ENCODE measurements at places on chromosomes 5 and 9. TPM values are rescaled to one million over a fixed set of nuclear protein-coding genes. Genes with fewer than 3 reads are reported as not detected.

The TMEM171 gene
- total RNA-seq: 0.37 TPM

The KIF24 gene
- 2.4 TPM for total RNA-seq

The OGN gene
- total RNA-seq: 41.2 TPM

The IFNA2 gene
- not detected for total RNA-seq

The CBY3 gene
- not detected for total RNA-seq

The LPAR1 gene
- 40.5 TPM for total RNA-seq

The C5orf58 gene
- total RNA-seq: not detected

The SLIT3 gene
- total RNA-seq: 77.1 TPM

GRCh38 chr9:22055090-22055489 lies 46.0 kb upstream of the CDKN2B start:
- H3K36me3 ChIP-seq: no peaks in the 10 kb centered on the region
- H3K27ac ChIP-seq: no peak overlapping the region
- no peaks in the 10 kb centered on the region for H3K27me3 ChIP-seq
- H3K4me3 ChIP-seq: no peak overlapping the region
- H3K4me1 ChIP-seq: no peaks in the 10 kb centered on the region
- no peak for DNase-seq

GRCh38 chr9:106861640-106862109 lies 1.3 kb upstream of the ZNF462 start:
- no peaks in the 10 kb centered on the region for H3K27me3 ChIP-seq
- no peaks in the 10 kb centered on the region for H3K36me3 ChIP-seq
- peak overlapping the region; percentile 60 for H3K4me3 ChIP-seq
- peak overlapping the region; percentile 80 for H3K27ac ChIP-seq
- DNase-seq: no peak

GRCh38 chr9:125989524-125990180 lies 242.5 kb downstream of the PBX3 start:
- DNase-seq: no peak
- H3K27me3 ChIP-seq: no peaks in the 10 kb centered on the region
- no peak overlapping the region for H3K27ac ChIP-seq
- no peak overlapping the region for H3K4me3 ChIP-seq
- no peaks in the 10 kb centered on the region for H3K4me1 ChIP-seq

GRCh38 chr9:89427621-89428221 lies 70.2 kb downstream of the SEMA4D start:
- DNase-seq: no peak
- H3K27ac ChIP-seq: no peak overlapping the region
- no peaks in the 10 kb centered on the region for H3K36me3 ChIP-seq
- H3K27me3 ChIP-seq: no peaks in the 10 kb centered on the region
- H3K4me1 ChIP-seq: no peaks in the 10 kb centered on the region

DNA sequence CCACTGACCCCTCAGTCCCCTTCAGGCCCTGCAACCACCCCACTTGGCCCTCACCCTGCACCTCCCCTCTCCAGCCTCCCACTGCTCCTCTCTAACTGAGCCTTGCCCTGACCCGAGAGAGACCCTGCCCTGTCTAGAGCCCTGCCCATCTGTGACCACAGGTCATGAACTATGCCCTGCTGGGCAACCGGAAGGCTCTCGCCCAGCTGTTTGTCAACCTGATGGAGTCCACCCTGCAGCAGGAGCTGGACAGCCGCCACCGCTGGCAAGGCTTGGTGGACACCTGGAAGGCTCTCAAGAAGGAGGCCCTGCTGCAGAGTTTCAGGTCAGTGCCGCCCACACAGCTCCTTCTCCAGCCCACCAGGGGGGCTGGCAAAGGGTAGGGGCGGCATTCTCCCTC lies 9.4 kb downstream of the CCDC180 start:
- H3K27ac ChIP-seq: no peak overlapping the region
- H3K27me3 ChIP-seq: no peaks in the 10 kb centered on the region
- H3K4me3 ChIP-seq: no peak overlapping the region
- no peaks in the 10 kb centered on the region for H3K4me1 ChIP-seq
- DNase-seq: no peak
- H3K36me3 ChIP-seq: peaks cover 36% of the 10 kb centered on the region

DNA sequence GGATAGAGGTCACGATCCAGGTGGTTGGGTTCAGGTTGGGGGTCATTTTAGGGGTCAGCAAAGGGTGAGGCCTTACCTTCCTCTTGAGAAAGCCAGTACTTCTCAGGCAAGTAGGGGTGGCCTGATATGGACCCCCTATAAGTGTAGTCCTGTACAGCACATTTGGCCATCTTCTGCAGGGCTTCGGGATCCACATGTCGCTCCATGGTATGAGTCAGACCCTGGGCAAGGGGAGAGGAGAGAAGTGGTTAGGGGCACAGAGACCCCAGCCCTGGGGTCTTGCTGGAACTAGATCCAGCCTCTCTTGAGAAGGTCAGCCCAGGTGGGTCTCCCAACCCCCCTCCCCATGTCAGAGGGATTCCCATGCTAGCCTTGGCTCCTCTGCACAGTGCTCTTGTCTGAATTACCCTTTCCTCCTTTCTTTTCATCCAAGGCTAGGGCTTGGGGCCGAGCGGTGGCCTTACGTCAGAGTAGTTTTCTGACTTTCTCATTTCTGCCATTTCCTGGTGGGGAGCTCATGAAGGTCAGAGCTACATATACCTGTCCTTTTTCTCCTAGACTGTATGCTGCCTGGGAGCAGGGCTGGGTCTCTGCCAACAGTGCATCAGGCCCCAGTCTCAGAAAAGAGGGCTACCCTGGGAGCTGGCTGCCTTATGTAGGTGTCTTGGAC lies 9.0 kb upstream of the MYORG start:
- H3K27me3 ChIP-seq: no peaks in the 10 kb centered on the region
- no peak overlapping the region for H3K27ac ChIP-seq
- H3K4me1 ChIP-seq: peaks cover 7% of the 10 kb centered on the region
- no peak for DNase-seq
- no peaks in the 10 kb centered on the region for H3K36me3 ChIP-seq
- H3K4me3 ChIP-seq: no peak overlapping the region

- H3K27ac ChIP-seq: peak overlapping the region; percentile 24
- H3K4me3 ChIP-seq: no peak overlapping the region
- no peak for DNase-seq
Measured at GRCh38 chr5:78908173-78909061, 76.7 kb downstream of the ARSB start.

- H3K36me3 ChIP-seq: no peaks in the 10 kb centered on the region
- no peaks in the 10 kb centered on the region for H3K27me3 ChIP-seq
- H3K27ac ChIP-seq: no peak overlapping the region
- DNase-seq: no peak
- H3K4me3 ChIP-seq: no peak overlapping the region
- H3K4me1 ChIP-seq: no peaks in the 10 kb centered on the region
Measured at GRCh38 chr9:89011683-89012082, 20.4 kb downstream of the S1PR3 start.

GRCh38 chr5:4313138-4313537 lies 717.5 kb downstream of the IRX1 start:
- H3K36me3 ChIP-seq: no peaks in the 10 kb centered on the region
- no peak for DNase-seq
- no peaks in the 10 kb centered on the region for H3K4me1 ChIP-seq
- H3K27me3 ChIP-seq: no peaks in the 10 kb centered on the region

- DNase-seq: peak; percentile 68
- peaks cover 29% of the 10 kb centered on the region for H3K4me1 ChIP-seq
- no peaks in the 10 kb centered on the region for H3K36me3 ChIP-seq
- H3K27ac ChIP-seq: no peak overlapping the region
- no peak overlapping the region for H3K4me3 ChIP-seq
- H3K27me3 ChIP-seq: no peaks in the 10 kb centered on the region
Measured at GRCh38 chr9:136626740-136627642, 35.7 kb upstream of the EGFL7 start.

GRCh38 chr9:89533411-89534095 lies 35.6 kb upstream of the SEMA4D start:
- H3K27ac ChIP-seq: no peak overlapping the region
- H3K4me1 ChIP-seq: peaks cover 50% of the 10 kb centered on the region
- H3K36me3 ChIP-seq: no peaks in the 10 kb centered on the region
- H3K4me3 ChIP-seq: no peak overlapping the region
- DNase-seq: no peak
- H3K27me3 ChIP-seq: no peaks in the 10 kb centered on the region

- H3K36me3 ChIP-seq: no peaks in the 10 kb centered on the region
- no peak overlapping the region for H3K27ac ChIP-seq
- H3K27me3 ChIP-seq: no peaks in the 10 kb centered on the region
- no peaks in the 10 kb centered on the region for H3K4me1 ChIP-seq
- DNase-seq: no peak
Measured at GRCh38 chr9:117247266-117247665, 167.6 kb downstream of the ASTN2 start.

GRCh38 chr9:83469722-83470121 lies 68.5 kb downstream of the FRMD3 start:
- H3K36me3 ChIP-seq: no peaks in the 10 kb centered on the region
- no peak overlapping the region for H3K4me3 ChIP-seq
- H3K4me1 ChIP-seq: peaks cover 44% of the 10 kb centered on the region
- DNase-seq: no peak

GRCh38 chr5:90551376-90551775 lies 7.2 kb upstream of the ADGRV1 start:
- DNase-seq: no peak
- H3K36me3 ChIP-seq: no peaks in the 10 kb centered on the region

DNA sequence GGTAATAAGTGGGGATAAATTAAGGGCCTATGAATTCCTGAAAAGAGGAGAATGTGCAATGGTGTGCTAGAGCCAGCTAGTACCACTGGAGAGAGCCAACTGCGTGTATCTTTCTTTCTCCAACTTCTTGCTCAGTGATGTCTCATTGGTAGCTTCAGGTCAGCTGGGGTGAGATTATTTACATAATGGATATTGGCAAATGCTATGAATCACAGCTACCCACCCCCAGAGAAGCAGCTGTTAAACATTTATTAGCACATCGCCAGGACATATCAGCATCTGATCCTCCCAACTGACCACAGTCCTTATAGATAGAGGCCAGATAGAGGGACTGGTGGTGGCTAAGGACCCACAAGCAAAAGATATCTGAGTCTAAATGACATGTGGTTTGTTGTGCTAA lies 421.3 kb downstream of the ACTL7B start:
- no peak for DNase-seq
- H3K27me3 ChIP-seq: no peaks in the 10 kb centered on the region
- H3K4me1 ChIP-seq: no peaks in the 10 kb centered on the region
- no peaks in the 10 kb centered on the region for H3K36me3 ChIP-seq
- no peak overlapping the region for H3K4me3 ChIP-seq
- H3K27ac ChIP-seq: no peak overlapping the region

GRCh38 chr5:31079668-31080067 lies 113.8 kb upstream of the CDH6 start:
- H3K4me1 ChIP-seq: no peaks in the 10 kb centered on the region
- no peak for DNase-seq
- no peaks in the 10 kb centered on the region for H3K36me3 ChIP-seq

DNA sequence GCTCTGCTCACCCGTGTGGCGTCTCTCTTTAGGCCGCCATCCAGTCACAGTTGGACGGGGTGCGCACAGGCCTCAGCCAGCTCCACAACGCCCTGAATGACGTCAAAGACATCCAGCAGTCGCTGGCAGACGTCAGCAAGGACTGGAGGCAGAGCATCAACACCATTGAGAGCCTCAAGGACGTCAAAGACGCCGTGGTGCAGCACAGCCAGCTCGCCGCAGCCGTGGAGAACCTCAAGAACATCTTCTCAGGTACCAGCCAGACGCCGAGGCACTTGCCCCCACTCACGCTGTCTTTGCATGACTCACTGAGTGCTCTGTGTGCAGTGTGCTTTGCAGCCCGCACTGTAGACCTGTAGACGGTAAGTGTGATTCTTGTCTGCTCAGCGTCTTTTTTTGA lies 4.5 kb downstream of the EXOC3 start:
- DNase-seq: no peak
- no peaks in the 10 kb centered on the region for H3K27me3 ChIP-seq
- H3K36me3 ChIP-seq: peaks cover 69% of the 10 kb centered on the region
- no peak overlapping the region for H3K4me3 ChIP-seq
- peaks cover 46% of the 10 kb centered on the region for H3K4me1 ChIP-seq
- H3K27ac ChIP-seq: no peak overlapping the region

- peak overlapping the region; percentile 67 for H3K27ac ChIP-seq
- no peaks in the 10 kb centered on the region for H3K36me3 ChIP-seq
- DNase-seq: no peak
- peaks cover 3% of the 10 kb centered on the region for H3K27me3 ChIP-seq
- H3K4me3 ChIP-seq: peak overlapping the region; percentile 57
Measured at GRCh38 chr5:93620487-93621326, 37.7 kb downstream of the NR2F1 start.

- H3K27ac ChIP-seq: no peak overlapping the region
- peaks cover 14% of the 10 kb centered on the region for H3K4me1 ChIP-seq
- H3K4me3 ChIP-seq: no peak overlapping the region
- H3K36me3 ChIP-seq: no peaks in the 10 kb centered on the region
Measured at GRCh38 chr5:3590967-3591900, 4.4 kb upstream of the IRX1 start.

DNA sequence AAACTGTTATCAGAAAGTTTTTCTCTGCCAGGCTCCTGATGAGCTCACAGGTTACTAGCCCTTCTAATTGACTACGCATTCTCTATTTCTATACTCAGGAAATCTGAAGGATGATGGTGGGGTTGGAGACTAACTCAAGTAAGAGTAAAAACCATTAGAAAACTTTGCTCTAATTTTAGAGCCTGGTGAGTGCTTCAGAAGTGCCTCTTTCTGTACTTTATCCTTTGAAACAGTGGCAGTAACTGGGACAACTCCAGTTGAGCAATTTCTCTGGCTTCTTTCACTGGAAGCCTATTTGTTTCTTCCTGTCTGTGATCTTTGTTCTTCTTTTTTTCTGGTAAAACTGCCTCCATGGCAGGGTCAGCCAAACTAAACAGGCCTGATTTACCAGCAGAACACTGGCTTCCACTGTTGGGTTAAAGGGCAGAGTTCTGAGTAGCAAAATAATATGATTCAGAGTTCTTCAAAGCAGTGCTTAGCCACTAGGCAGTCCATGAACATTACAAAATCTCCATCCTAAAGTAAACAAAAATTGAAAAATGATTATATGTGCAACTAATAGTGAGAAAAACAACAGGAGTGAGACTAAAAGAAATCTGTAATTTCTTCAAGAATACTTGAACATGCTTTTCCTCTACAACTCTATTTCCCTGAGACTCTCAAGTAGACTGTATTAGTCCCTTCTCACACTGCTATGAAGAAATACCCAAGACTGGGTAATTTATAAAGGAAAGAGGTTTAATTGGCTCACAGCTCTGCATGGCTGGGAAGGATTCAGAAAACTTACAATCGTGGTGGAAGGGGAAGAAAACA lies 79.8 kb downstream of the MROH2B start:
- H3K4me1 ChIP-seq: no peaks in the 10 kb centered on the region
- DNase-seq: peak; percentile 78
- H3K27me3 ChIP-seq: no peaks in the 10 kb centered on the region
- H3K36me3 ChIP-seq: no peaks in the 10 kb centered on the region
- H3K4me3 ChIP-seq: no peak overlapping the region

DNA sequence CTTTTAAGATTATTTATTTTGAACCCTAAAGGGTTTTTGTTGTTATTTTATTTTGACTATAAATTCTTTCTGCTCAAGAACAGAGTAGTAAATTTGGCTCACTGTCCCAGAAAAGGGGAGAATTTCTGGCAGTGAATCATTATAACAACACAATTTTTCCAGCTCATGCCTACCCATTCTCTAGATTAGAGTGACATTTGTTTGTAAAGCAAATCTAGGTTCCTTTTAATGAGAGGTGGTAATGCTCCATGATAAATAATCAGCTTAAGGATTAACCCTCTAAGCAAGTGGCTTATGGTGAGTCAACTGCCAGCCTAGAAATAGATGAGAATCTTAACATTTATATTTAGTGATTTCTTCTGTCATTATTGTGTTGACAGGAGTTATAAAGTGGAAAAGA lies 409.2 kb downstream of the NFIB start:
- no peak overlapping the region for H3K4me3 ChIP-seq
- H3K27me3 ChIP-seq: no peaks in the 10 kb centered on the region
- H3K36me3 ChIP-seq: no peaks in the 10 kb centered on the region
- H3K27ac ChIP-seq: no peak overlapping the region

- no peak overlapping the region for H3K27ac ChIP-seq
- no peaks in the 10 kb centered on the region for H3K27me3 ChIP-seq
- H3K4me1 ChIP-seq: peaks cover 2% of the 10 kb centered on the region
- no peak for DNase-seq
- no peaks in the 10 kb centered on the region for H3K36me3 ChIP-seq
- no peak overlapping the region for H3K4me3 ChIP-seq
Measured at GRCh38 chr5:40655138-40655537, 24.6 kb upstream of the PTGER4 start.
